Amniotic epithelial cell (primary cell): ENCODE measurements at places on chromosomes 5 and 9.

GRCh38 chr9:3980212-3980611 is 319.7 kb downstream of the GLIS3 start:
- DNase-seq, result no peak

GRCh38 chr5:53667621-53668020 is 107.2 kb downstream of the NDUFS4 start:
- no peak for DNase-seq

DNA sequence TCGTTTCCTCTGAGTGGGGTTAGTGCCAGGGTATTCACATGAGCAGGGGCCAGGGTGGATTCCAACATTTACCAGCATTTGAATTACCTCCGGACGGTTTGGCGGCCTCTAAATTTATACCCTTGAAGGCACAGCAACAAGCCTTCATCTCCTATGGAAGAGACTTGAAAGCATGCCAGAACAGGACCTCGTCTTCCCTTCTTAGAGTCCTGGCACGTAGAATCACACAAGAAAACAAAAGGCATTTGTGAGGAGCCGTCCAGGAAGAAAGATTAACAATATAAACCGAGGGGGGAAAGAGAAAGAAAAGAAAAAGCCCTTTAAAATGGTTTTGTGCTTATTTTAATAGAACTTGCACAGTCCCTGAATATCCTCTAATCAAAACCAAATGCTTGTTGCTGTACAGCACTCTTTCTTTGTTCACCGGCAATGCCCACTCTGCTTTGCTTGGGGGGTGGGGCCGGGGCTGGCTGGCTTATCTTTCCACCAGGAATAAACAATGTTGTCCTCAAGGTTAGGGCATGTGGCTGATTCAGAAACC is 575.8 kb upstream of the ZNF462 start:
- DNase-seq, result peak; percentile 31

DNA sequence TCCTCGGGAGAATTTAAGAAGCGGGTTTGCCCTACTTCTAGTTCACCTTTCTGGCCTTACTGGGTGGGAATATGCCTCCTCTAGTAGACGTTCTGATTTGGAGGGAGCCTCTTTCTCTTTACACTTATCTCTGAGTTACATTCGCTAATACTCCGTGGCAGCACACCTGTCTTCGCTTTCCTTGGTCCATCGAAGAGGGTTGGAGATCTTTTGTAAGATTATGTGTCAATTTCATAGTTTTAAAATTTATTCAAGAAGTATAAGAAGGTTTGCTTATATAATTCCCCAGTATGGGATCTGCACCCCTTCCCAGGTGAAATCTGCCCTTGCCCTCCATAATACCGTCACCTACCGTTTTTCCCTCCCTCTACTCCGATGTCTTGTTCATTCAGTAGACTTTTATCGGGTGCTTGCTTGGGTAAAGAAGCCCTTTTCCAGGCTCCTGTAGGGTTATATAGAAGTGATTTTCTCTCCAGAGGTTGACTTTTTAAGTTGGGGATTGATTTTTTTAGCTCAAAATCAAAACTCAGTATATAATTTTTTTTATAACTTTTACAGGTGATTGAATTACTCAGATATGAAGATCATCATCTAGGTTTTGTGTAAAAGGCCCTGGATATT is 1.1 kb downstream of the GPBP1 start:
- no peak for DNase-seq

DNA sequence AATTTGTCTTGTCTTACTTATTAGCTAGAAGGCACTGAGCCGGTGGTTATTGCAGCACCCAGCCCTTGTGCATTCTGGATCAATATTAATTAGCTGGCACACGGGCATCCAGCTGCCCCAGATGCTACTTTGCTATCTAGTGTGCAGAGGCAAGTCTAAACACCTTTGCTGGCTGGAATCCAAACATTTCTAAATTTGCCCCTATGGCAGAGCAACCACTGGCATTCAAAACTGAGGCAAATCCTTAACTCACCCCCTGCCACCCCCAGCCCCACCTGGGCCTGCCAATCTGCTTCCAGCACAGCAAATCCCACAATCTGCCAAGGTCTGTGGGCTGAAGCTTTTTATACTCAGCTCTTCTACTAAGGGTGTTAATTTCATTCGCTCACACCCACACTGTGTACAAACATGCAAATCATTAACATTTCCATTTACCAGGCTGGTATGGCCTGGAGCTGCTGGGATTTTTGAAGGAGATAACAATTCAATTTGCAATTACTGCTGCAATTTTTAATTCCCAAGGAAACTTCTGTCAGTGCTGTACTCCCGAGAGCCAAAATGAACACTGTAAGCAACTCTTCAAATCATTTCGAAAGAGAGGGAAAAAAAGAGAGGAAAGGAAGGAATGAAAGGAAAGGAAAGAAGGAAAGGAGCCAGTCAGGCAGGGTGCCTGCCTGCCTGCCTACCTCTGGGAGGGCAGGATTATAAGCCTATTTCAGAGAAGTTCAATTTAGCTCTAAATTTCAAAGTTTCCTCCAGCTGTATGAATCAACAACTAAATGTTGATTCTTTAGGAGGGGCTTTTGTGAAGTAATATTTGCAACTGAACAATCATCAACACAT is 35.5 kb downstream of the RAPGEF1 start:
- DNase-seq, result no peak

DNA sequence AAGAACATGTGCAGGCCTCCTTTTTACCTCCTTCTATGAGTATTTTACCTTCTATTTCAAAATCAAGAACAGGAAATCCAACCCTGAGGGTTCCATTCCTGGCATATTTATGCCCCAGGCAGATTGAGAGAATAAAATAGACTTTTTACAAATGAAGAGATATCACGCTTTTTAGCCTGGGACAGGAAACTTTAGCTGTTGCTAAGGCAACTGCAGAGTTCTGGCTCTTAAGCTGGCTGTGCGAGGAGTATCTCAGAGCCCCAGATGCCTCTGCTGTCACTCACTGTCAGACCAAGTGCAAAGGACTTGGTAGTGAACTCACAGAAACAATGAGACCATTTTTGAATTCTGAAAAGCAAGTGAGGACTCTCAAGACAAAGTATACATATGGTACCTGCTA is 69.5 kb upstream of the HSPB3 start:
- no peak for DNase-seq

- no peak for DNase-seq
These were observed 84.1 kb downstream of the TLE1 start for GRCh38 chr9:81605170-81605670.

DNA sequence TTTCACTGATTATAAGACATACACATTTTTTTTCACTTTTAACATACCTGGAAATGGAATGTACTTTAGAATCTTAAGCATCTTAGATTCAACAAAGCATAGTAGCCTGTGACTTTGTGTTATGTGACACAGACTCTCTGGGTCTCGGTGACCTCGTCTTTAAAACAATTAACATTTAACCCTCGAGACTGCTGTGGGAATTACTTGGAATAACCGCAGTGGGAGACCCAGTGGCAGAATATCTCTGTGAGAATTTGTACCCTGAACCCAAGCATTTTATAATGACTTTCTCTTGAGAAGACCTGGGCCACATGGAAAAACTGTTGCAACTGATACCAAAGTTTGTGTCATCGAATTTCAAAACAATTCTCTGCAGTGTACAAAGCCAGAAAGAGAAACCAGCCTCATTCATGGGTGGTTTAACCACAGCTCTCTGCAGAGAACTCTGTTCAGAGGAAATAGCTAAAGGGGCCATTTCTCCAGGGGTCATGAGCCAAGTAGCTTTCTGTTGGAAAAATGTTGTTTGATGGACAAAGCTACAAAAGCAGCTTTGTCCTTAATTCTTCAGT is 10.0 kb upstream of the RETREG1 start:
- peak; percentile 51 for DNase-seq

DNA sequence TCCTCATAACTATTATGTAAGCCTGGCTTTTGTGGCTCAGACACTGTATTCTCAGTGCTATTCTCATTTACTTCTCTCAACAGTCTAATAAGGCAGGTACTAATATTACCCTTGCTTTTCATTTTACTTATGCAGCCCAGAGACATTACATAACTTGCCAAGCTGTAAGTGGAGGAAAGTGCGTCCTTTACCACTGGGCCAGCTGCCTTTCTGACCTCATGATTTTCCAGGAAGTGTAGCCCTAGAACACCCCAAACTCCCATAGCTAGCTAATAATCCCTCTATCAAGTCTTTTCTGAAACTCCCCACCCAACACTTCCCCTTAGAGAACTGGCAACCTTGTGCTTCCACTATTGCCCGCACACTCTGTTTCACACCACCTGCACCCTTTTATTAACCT is 192.9 kb upstream of the HMHB1 start:
- DNase-seq, result no peak
